H1 (cell line): ENCODE measurements at places on chromosomes 6 and 20. TPM values are rescaled to one million over a fixed set of nuclear protein-coding genes. Genes with fewer than 3 reads are reported as not detected.
A peak's percentile ranks its signal among the peaks of the same experiment; 100 is the strongest.

GRCh38 chr20:55424968-55425367 is 580.4 kb downstream of the CBLN4 start:
- DNase-seq = no peak

THBD gene
- total RNA-seq = 0.43 and 0.75 TPM in 2 replicates

DNA sequence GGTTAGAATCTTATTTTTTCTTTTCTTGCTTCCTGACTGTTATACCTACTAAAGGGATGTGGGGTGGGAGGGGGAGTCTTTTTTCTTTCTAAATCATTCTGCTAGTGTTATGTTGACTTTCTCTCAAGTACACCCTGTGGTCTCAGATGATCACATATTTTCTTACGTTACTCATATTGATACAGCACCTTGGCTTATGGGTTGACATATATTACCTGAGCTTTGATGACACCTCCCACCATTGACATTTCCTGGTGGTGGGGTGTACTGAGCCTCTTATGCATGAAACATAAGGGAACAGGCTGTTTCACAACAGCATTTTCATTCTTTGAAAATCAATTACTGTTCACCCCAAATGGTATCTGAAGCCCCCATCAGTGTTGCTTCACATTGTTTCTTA is 169.8 kb downstream of the MMS22L start:
- no peak for DNase-seq

DCDC2 gene
- total RNA-seq = 0.15 and 0.23 TPM in 2 replicates

- no peak for DNase-seq
Measured at GRCh38 chr6:29926413-29927274, 15.7 kb upstream of the HLA-A start.

GRM1 gene
- total RNA-seq = 0.78 and 1.3 TPM in 2 replicates

ESR1 gene
- 0.10 and 0.17 TPM in 2 replicates for total RNA-seq

NRM gene
- 27.3 and 28.0 TPM in 2 replicates for total RNA-seq

GRCh38 chr6:150016324-150017185 is 8.8 kb downstream of the RAET1L start:
- DNase-seq = no peak

DNA sequence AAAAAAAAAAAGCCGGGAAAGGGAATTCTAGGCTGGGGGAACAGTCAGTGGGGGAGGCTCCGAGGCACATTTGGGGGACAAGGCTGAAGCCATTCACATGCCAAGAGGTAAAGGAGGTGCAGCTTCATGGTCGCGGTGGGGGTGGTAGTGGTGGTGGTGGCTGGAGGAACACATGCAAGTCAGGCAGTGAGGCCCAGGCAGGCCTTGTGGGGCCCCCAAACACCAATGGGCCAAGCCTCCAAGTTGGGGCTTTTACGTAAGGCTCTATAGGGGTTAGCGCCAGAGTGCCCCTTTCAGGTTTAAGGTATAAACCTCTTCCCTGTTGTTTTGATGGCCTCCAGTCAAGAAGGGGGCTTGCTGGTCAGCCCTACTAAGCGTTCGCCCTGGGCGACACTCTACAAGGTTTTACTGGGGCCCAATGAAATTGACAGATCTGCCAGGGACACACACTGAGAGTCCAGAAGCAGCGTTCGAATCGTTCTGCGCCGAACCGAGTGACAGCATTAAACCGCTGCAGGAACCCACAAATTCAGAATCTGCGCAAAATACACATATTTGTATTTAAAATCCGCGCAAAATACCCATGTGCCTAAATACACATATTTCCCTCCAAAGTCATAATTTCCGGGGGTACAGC is 818 bp upstream of the AP5S1 start:
- DNase-seq = peak; percentile 49

DNA sequence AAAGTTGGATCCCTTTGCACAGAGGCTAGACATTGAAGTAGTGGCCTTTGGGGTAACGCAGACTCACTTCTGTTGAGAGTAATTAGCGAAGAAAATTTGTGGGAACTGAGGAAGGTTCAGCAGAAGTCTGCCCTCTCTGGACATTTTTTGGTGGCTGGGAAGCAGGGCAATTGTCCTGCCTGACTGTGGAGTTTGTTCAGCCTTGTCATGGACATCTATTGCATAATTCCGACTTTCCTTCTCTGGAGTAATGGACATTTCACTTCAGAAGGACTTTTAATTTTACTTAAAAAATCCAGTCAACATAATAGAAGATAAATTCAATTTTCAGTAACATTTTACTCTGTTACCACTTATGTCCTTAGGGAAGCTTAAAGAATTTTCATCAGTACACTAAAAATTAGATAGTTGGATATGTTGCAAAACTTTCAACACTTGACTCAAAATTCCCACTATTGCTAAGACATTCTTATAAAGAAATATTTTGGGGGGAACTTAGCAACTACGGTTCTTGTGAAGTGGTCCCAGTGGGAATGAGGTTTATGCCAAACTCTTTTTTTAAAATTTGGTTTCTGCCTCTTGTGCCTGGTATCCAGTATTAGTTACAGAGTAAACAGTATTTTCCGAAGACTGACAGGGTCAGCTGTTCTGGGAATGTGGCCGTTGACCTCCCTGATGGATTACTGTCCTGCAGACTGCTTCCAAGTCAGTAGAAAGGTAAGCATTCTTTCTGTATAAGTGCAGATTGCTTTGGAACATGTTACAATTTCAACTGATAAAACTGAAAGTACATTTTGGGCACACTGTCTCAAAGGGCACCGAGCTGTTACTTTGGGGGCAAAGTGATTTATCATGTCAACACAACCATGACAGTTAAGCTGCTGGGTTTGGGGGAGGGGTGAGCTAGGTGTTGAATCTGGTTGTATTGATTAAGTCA is 100.6 kb upstream of the MLIP start:
- DNase-seq = no peak

MICB gene
- total RNA-seq = 15.4 and 16.2 TPM in 2 replicates

RPP21 gene
- 62.6 and 63.0 TPM in 2 replicates for total RNA-seq

MUCL3 gene
- 0.08 and 0.37 TPM in 2 replicates for total RNA-seq
